ENCODE measurements at places on chromosomes 1 and 21.

DNA sequence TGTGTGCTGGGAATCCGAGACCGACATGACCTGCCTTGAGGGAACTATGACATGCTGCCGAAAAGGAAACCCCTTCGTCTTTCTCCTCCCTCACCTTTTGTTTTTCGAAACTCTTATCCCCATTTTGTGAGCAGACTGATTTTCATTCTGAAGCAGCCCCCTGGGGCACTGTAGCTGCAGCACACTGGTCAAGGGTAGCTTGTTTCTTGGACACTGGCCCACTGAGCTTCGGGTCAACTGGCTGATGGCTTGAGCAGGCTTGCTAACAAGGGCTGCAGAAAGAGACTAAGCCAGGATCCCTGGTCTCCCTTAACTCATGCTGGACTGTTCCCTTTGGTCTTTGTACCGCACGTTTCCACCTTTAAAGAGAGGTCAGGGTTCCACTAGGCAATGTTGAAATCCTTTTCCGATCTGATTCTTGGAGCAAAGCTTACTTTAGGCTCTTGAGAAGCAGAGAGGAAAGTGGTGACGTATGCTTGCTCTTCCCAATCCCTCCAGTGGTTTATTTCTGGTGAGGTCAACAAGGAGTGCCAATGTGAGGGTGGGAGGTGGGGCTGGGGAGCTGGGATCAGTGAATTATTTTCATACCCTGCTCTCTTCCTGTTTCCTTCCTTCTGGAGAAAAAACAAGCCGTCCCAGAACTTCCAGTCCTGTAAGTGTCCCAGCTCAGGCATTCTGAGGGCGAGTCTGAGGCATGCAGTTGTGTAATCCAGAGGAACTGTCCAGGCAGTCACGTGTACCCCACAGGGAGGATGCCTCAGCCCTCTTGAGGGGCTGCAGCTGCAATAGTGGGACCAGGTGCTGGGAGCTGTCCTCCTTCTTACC lies 7.6 kb downstream of the CYP4B1 start:
- no peak for DNase-seq

DNA sequence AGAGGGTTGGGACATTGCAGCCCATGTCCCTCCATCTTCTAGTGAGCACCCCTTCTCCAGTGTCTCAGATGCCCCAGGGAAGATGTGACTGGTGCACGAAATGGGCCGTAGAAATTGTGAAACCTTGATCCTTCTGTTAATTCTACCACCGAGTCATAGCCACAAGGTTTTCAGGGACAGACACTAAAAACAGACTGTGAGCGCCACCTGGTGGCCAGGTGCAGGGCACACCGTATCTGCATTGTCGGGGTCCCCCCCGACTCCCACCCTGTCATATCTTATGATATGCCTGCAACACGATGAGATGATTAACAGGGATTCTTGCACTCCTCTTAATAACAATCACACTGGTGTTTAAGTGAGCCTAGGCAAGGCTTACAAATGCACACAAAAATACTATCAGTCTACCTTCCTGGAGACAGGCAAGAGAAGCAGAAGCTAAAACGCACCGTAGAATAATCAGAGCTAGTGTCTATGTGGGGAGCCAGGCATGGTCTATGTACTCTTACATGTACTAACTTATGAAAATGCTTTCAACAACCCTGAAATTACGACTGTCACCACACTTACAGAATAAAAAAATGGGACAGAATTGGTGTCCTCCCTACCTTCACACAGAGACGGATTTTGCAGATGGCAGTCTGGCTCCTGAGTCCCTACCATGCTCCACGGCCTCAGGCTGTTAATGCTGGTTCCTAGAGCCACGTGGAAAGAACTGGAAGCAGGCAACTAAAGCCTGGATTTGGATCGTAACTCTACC lies 57.9 kb downstream of the FHAD1 start:
- DNase-seq: peak; percentile 24

DNA sequence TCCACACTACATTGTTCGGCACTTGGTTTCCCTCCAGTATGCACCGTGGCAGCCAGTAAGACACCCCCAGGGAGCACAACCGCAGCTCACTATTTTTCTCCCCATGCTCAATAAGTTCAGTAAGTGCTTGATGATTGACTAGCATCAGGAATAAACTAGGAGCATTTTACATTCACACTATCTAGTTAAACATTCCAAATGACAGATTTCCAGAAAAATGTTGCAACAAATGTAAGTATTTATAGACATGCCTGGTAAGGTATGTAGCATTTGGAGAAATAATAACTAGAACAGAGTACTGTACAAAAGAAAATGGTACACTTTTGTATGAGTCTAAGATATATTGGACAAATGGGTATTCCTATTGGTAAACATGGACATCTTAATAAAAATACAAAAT lies 92.9 kb downstream of the SLC45A1 start:
- no peak for DNase-seq

- peak; percentile 4 for DNase-seq
Observed at GRCh38 chr1:3906672-3907020, 6.6 kb upstream of the C1orf174 start.

GRCh38 chr1:117049857-117050256 lies 10.3 kb upstream of the TTF2 start:
- DNase-seq: no peak

- DNase-seq: no peak
Observed at GRCh38 chr1:155093911-155094621, 15.4 kb downstream of the EFNA3 start.

- no peak for DNase-seq
Observed at GRCh38 chr1:203270448-203270847, 34.9 kb upstream of the BTG2 start.

GRCh38 chr1:85328713-85329397 lies 52.4 kb upstream of the BCL10 start:
- DNase-seq: no peak

DNA sequence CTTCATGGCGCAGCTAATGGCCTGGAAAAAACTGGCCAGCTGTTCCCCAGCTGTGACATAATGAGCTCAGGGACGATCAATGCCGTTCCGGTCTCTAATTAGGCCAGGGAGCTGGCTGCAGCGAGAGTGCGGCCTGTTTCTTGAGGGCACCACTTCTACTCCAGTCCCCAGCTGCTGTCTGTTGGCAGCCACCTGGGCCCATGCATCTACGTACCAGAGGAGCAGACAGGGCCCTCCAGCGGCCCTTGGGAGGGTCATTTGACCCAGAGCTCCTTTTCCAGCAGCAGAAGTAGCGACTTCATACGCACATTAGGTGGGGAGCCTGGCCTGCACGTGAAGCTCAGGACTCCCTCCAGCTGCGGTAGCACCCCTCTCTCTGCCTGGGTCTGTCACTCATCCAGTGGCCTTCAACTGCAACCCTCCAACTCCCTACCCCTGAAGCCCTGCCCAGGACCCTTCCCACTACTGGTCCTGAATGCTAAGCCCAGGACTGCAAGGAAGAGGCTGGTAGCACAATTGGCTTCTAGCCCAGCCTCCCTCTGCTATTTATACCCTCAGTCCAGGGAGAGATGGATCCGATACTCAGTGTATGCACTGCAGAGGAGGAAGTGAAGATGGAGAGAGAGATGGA lies 9.1 kb upstream of the GPR61 start:
- DNase-seq: no peak

GRCh38 chr1:39411526-39412478 lies 79.6 kb upstream of the BMP8A start:
- DNase-seq: no peak

DNA sequence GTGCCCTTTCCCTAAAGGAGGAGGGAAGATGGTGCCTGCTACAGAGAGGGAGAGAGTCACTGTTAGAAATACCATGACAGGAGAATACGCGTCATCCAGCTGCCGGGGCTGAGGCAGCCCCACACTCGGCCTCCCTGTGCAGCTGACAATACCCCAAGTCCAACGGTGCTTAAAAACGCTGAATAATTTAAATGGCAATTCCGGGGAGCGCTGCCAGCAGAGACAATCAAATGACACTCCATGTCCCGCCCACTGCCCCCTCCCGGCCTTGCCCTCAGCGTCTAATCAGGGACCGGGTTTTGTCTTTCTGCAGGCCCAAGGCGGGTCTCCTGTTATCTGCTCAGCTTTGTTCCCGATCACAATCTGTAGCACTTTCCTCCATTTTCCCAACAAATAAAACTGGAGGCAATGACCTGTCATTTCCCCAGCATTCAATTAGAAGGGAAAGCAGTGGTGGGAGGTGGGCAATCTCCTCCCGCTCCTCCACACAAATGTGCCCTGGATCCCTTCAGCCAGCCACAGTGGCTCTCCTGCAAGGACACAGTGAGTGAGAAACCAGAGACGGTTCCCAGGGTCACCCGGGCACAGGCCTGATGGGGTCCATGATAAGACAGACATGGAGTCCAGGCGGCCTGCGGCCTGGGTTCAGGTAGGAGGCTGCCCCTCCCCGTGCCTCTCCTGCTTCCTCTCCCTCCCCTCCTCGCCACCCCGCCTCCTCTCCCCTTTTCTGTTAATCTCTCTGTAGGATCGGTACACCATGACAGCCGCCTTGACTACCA lies 42.7 kb upstream of the AJAP1 start:
- DNase-seq: no peak

- no peak for DNase-seq
Observed at GRCh38 chr21:31531967-31532366, 127.5 kb upstream of the SOD1 start.

- peak; percentile 30 for DNase-seq
Observed at GRCh38 chr1:13228343-13228781, 2.4 kb upstream of the PRAMEF18 start.

GRCh38 chr1:175303201-175303707 lies 110.7 kb upstream of the KIAA0040 start:
- no peak for DNase-seq

- DNase-seq: no peak
Observed at GRCh38 chr21:39046236-39046916, 136.9 kb downstream of the PSMG1 start.

DNA sequence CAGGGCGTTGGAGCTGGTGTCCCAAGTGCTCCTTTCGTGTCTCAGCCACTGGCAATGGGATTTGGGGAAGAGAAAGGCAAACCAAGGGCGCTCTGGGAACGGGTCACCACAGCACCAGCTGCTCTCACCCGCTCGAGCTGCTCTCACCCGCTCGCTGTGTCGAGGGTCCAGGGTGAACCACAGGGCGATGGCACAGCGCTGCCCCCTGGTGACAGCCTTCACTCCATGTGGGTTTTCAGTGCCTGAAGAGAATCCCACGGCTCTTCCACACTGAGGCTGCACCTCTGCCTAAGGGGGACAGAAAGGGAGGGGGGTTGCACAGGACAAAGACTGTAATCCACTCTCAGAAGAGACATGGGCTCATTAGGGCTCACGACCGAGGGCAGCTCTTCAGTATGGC lies 7.1 kb upstream of the CLDN19 start:
- DNase-seq: peak; percentile 33

DNA sequence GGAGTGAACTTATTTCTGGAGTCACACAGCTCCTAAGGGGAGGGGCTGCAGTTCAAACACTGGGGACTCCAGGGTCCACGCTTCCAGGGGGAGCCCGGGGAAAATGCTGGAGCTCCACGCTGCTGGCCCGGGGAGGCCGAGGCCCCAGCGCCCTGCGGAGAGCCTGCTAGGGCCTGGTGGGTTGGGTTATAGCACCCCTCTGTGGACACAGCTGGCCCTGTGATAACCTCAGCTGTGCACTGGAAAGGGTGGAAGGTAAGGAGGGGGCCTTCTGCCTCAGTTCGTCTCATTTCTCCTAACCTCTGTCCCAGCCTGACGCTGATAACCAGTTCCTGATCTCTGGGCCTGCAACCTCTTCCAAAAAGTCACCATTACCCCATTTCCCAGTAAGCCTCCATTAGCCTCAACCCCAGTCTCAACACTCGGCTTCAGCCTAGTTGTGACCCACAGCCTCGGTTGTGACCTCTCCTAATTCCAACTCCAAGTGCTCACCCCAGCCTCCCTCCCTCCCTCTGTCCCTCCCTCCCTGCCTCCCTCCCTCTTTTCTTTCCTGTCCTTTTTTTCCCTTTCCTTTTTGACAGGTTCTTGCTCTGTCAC lies 7.1 kb downstream of the NBL1 start:
- peak; percentile 36 for DNase-seq

DNA sequence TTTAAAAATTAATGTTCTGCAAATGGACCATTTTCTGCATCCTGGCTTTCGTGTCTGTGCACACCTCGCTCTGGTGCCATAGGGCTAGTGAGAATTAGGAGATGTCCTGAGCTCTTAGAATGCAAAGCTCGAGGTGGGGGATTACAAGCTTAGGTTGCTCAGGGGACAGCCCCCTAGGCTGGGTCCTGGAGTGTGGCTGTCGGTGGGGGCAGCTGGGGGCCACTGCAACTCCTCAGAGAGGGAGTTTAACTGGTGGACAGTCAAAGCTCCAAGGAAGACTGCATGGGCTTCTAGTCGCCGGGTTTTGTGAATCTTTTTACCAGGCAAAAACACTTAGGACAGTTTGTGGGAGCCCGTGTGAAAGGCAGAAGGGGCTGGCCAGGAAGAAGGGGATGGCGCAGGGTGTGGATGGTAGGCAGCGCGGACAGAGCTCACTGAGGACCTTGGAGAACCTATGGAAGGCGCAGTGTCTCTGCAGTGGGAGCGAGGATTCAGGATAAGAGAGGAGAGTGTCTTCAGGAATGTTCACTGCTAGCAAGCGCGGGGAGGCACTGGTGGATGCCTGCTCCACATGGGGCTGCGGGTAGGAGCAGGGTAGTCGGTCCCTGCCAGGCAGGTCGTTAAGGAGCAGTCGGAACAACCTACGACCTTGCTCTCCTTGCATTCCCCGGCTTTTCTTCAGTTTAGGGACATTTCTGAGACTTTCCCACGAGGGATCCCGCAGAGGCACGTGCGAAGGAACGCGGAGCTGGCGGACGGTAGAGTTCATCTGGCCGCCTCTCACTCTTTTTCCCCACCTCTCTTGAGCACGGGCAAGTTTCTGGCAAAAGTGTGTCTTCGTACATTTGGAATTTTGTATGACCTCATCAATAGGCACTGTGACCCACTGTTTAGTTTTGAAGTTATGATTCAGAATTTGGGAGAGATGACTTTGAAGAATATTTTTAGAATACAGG lies 12.9 kb upstream of the KCNE1 start:
- DNase-seq: no peak

GRCh38 chr1:115115521-115116161 lies 26.3 kb upstream of the TSPAN2 start:
- DNase-seq: no peak

DNA sequence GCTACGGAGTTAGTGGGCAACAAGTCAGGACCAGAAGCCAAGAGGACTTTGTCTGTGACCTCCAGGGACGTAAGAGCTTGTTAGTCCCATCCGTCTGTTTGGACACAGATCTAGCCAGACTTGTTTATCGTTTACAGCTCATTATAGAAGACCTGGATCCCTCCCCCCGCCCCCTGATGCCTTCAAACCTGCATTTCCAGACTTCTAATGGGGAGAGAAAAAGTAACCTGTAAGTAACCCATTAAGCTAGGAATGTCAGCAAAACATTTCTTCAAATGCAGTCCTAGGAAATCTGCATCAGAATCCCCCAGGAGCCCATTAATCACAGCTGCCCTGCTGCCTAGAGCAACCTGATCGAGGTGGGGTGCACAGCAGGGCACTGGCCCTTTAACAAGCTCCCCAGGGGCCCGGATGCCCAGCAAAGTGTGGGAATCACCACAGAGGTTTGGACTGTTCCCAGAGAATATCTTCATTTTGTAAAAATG lies 1.4 kb upstream of the MAD2L2 start:
- no peak for DNase-seq

DNA sequence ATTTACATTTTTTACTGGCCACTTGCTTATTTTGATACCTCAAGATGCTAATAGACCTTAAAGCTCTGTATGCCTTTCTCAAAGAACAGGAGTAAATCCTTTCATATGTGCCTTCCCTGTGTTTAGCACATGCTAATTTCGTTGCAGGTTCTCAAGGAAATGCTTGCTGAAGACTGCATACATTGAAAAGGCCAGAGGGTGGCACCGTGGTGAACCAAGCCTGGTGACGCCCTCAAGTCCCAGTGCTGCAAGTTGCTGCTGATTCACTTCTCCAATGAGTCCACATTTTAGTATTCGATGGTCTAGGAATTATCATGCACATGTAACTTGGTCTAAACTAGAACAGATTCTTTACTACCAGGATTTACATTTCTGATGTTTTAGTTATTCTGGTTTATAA lies 94.1 kb downstream of the CLDN17 start:
- DNase-seq: no peak
